ENCODE measurements at places on chromosomes 3 and 15.

DNA sequence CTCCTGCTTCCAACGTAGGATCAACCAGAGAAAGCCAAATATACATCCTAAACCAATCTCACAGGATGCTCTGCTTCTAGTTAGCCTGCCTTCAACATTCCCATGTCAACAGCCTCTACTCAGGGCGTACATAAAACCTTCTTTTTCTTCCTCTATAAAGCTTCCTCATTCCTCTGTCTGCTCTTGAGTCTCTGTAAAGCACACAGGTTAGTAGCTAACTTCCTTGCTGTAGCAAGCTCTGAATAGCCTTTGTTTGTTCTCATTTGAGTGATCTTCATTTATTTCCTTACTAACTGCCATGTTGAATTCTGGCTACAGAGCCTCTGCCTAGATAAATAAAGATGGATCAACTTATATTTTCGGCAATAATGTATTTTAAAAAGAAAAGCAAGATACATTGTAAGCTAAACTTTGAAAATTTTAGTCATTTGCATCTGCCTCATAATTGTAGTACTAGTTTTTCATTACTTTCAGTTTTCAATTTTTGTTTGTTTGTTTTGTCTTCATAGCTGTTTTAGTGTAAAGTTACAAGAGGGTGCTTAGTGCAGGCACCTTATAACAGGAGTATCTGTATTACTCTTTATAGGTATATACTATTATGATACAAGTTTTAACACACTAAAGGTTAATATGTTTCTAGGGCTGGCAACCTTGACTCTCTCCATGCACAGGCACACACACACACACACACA is 498.2 kb downstream of the PYDC2 start:
- peak; percentile 4 for DNase-seq

- no peak for DNase-seq
These were observed 950.7 kb upstream of the CFAP20DC start for GRCh38 chr3:60000311-60001105.

GRCh38 chr15:39508536-39508935 is 72.3 kb upstream of the THBS1 start:
- DNase-seq: no peak

GRCh38 chr3:37639922-37640321 is 221.8 kb upstream of the CTDSPL start:
- DNase-seq: no peak

DNA sequence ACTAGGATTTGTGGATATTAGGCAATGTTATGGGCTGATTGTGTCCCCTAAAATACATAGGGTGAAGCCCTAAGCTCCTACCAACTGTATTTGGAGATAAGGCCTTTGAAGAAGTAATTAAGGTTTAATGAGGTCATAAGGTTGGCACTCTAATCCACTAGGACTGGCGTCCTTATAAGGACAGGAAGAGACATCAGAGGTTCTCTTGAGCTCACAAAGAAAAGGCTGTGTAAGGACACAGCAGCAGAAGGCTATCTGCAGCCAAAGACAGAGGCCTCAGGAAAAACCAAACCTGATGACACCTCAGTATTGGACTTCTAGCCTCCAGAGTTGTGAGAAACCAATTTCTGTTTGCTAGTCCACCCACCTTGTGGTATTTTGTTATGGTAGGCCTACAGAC is 416.7 kb downstream of the ZBTB20 start:
- DNase-seq: no peak

DNA sequence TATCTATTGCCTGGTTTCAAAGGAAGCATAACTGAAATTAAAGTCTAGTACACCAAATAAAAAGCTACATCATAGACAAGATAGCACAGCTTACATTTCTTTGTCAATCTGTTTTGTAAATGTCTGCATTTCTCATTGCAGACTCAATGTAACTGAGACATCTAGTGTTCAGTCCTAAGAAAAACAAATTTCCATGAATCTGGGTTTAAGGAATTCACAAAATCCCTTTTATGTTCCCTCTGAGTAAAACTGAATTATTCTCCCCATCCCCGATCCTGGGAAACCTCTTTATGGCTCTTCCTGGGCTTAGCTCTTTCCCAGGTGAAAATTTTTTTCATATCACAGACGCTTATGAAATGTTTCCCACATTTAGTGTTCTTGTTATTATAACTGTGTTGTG is 21.6 kb upstream of the RASA2 start:
- peak; percentile 24 for DNase-seq

DNA sequence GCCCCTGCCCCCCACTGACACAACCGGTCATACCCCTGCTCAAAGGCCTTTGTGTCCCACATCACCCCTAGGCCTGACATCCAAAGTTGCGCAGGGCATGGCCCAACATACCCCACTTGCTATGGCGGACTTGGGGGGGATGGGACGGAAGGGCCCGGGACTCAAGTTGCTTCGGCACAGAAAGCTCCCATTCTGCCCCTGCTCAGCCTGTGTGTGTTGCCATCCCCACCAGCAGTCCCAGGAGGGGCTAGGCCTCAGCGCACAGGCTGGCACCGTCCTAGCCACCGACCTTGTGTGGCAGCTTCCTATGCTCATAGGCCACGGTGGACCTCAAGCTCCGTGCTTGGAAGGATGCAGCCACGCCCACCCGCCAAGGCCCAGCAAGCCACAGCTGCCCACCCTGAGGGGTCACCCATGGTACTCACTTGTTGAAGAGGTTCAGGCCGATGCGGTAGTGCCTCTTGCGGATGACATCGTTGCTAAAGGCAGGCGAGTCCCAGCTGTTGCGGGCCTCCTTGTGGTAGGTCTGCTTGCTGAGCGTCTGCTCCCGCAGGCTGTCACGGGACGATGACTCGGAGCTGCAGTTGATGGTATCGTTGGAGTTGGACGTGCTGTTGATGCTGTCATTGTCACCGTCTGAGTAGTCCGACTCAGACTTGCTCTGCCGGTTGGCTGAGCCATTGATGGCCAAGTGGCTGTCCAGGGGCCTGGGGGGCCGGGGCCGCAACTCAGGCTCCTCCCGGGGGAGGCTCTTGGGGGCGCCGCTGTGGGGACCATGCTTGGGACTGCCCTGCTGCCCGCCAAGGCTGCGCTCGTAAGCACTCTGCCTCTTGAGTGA is 93.9 kb upstream of the RPL32 start:
- no peak for DNase-seq

GRCh38 chr15:56053046-56053400 is 59.6 kb upstream of the NEDD4 start:
- no peak for DNase-seq

DNA sequence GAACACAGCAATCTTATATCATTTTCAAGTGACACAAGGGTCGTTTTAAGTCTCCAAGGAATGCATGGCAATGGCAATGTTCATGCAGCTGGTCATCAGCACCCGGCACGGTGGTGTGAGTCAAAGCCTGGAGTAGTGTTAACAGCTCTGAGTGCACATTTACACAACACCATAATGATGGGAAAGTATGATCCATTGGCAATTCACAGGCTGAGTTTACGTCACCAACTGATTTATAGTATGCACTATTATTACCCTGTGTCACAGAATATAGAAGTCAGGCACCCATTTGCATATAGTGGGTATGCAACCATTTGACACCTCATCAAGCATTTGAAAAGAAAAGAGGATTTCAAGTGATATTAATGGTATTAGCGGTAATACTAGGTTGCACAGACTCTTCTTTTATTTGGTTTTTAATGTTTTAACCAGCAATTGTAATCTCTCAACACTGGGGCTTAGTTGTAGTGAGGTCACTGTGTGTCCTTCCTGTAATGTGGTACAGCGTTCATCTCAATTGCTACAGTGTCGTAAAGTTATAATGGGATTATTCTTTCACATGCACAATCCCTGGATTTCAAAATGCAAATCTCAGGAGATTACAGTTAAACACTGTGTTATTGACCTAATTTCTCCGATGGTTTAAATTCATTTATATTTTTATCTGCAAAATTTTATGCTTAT is 113.8 kb downstream of the C3orf38 start:
- DNase-seq: no peak

DNA sequence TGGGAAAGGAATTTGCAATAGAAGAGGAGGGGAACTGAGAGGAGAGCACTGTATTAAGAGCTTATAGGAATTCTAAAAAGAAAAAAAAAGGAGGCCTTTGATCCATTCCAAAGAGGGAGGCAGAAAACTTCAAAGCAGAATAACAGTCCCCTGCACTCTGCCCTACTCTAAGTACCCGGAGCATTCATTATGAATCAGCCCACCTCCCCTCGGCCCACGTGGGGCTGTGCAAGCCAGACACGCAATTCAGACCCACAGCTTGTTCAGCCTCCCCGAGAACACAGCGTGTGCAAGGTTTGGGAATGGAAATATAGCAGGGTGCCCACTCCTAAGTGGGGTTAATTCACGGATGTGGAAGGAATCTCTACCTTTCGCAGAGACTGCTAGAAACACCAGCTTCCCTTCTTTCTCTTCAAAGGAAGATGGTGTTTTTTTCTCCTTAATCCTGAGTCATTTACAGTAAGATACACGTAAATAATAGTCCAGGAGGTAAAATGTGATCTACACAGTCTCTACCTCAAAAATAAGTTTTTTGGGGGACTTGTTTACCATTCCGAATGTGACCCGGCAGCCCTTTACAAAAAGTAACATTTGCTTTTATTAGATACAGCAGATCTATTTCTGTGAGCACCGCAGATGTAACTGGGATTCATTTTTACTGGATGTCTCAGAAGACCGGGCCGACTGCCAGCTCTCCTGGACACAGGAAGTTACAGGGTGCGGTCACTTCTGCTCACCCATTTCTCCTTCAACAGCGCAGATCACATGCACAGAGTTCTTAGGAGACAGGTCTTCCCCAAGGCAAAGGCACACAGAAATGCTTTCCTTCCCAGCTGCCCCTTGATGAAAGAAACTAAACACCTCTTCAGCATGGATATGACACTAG is 768.5 kb upstream of the CFAP20DC start:
- DNase-seq: peak; percentile 91

DNA sequence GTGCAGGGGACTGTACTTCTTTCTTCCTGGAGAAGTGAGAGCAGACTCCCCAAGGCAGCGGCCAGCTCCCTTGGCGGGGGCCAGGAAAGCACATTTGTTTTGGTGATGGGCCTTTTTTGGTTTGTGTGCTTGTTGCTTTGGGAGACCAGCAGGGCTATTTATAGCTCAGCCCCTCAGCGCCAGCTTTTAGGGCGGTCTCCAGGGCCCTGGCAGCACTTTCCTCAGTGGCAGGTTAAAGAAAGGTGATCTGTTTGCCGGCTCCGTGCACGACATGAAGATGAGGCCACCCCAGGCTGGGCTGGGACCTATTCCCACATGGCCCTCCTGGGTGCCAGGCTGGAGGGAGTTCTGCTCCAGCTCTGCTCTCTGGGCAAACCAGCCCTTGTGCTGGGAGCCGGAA is 21.8 kb downstream of the SLC6A11 start:
- no peak for DNase-seq

DNA sequence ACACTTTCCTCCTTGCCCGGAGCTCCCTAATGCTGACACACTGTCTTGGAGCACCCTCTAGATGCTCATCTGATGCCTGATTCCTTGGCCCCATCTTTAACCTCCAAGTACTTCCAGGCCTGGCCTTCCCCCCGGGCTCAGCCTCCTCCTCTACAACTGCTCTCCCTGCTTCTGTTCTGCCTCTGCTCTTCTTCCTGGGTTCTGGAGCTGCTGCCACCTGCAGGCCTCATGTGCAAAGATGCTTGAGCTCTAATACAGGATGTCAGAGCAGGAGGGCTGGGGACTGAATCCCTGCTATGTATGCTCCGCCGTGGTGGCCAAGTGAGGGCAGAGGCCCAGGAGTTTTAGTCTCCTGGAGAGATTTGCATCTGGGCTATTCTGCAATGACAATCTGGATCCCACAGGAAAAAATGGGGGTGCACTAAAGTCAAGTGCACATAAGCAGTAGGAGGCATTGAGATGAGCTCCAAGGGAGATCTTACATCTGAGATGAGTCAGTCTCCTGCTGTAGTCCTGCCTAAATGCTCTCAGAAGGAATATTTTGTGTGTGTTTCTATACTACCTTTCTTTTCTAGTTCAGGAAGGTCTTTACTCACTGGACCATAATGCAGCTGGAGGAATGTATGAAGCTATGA is 296.3 kb downstream of the UACA start:
- DNase-seq: peak; percentile 58

DNA sequence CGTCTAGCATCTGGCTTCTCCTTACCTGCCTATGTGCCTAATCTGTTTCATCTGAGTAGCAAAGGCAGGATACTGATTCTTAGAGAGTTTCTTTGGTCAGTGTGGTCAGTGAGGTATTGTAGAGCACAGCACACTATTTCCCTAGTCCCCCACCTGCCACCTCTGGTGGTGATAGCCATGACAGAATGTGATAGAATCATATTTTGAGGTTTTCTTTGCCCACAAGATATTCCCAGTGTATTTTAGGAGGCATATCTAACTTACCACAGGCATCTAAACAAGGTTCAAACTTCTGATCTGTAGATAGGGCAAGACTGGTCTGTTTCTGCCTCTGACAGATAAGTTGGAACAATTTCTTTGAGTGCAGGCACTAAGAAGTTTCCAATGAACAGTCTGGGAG is 188.0 kb downstream of the SOX2 start:
- DNase-seq: no peak

DNA sequence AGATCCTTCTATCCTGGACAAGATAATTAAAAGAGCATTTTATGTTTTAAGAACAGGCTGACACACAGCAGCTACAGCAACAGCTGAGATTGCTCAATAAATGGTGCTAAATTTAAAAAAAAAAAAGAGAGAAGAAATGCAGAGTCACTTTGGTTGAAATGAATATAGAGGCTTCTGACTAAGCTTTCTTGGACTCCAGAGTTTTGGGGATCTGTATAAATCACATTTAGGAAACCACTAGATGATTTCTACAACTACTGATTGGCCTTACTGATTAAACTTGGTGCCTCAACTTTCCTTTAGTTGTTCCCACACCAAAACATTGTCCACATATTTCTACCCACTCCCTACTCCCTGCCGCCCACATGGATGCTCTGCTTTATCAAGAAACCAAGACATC is 132.9 kb upstream of the ZBTB20 start:
- no peak for DNase-seq

DNA sequence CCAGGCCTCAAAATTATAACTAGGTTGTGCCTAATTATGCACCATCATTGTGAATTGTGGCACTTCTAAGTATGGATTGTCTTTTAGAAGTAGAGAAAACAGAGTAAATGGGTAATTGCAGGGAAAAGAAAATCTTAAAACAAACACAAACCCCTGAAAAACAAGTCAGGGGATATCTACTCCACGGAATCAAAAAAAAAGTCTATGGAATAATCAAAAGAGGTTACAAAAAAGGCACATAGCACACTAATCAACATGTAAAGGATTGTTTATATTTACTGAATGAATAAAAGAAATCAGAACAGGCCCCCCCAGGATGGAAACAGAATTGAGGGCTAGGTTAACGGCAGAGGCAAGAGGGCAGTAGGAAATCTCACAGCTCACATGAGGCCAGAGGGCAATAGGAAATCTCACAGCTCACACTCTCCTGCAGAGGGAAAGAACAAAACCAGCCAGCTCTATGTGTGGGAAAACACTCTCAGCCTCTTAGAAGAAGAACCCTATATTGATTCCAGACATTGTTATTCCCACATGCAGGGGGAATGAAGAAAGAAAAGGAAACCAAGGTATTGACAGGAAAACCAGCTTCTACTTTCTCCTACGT is 72.7 kb upstream of the FNDC3B start:
- no peak for DNase-seq

- DNase-seq: no peak
These were observed 430.0 kb downstream of the SHQ1 start for GRCh38 chr3:72418244-72418643.

- DNase-seq: no peak
These were observed 13.4 kb downstream of the LCMT2 start for GRCh38 chr15:43316971-43317346.
